ENCODE measurements at places on chromosomes 2 and 18.

- no peak for DNase-seq
Observed at GRCh38 chr2:203664029-203664755, 42.2 kb upstream of the CD28 start.

DNA sequence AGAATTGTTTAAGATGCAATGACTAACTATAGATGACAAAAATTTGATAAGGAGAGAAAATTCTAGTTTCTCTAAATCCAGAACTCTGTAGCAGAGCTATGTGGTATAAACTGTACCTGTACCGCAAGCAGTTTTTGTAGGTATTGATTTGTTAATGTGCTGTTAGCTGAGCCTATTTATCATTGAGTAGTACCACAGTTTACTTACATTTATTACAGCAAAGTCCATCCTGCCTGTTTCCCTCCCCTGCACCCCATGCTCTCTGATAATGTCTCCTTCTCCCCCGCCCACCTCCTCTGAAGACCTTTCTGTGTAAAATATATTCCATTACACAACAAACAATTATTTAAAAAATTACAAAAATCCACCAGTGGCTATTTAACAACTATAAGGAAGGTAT lies 170.6 kb downstream of the RNF152 start:
- DNase-seq, result no peak

- DNase-seq, result no peak
Observed at GRCh38 chr2:64225491-64225890, 81.3 kb upstream of the PELI1 start.

GRCh38 chr2:177460973-177461585 lies 68.5 kb downstream of the AGPS start:
- no peak for DNase-seq

GRCh38 chr2:234075518-234075915 lies 25.0 kb downstream of the SPP2 start:
- no peak for DNase-seq

- peak; percentile 32 for DNase-seq
Observed at GRCh38 chr2:20106746-20107145, 55.3 kb upstream of the LAPTM4A start.

Measured in NCI-H2227 treated with DMSO at 0.1 percent for 48 hours (cell line).